ENCODE measurements at places on chromosomes 7 and 10.

DNA sequence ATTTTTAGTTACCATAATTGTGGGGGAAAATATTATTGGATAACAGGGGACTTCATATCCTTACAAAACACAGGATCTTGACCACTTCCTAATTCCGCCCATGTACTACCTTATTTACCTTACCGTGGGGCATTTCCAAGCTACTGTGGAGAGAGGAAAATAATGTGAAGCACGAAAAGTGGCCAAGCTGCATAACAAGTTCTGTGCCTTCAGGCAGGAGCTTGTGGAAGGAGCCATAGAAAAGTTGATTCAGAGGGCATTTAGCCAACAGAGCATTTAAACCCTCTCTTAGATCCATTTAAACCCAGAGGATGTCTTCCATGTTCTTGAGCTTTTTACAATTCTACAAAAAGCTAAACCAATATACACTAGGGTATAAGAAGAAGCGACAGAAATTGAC lies 41.6 kb downstream of the DNAJB9 start:
- no peak for DNase-seq

GRCh38 chr10:11424456-11425295 lies 186.8 kb downstream of the USP6NL start:
- no peak for DNase-seq

DNA sequence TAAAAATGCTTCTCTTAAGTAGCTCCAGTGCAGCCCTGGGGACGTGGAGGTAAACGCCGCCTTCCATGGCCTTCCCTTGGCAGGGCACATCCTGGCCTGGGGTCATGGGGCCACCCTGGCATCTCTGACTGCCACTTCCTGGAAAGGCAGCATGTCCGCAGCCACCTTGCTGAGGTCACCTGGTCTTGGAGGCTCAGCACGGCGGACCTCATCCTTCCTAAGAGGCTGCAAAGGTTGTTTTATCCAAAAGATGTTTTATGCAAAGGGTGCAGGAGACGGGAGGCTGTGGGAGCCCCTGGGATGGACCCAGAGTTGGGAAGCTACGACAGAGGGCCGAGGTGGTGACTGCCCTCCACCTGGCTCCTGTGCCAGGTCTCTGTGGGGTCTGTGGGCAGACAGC lies 106.0 kb downstream of the TCERG1L start:
- peak; percentile 9 for DNase-seq

DNA sequence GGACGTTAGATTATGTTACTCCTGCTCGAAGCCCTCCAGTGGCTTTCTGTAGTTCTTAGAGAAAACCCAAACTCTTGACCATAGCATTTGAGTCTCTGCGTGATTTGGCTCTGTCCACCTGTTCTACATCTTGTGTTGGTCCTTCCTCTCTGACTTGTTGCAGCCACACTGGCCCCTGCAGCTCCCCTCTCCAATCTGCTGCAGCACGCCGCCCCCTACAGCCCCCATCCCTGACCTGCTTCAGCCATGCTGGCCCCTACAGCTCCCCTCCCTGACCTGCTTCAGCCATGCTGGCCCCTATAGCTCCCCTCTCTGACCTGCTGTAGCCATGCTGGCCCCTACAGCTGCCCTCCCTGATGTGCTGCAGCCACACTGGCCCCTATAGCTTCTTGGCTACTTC lies 29.2 kb downstream of the TRRAP start:
- no peak for DNase-seq

DNA sequence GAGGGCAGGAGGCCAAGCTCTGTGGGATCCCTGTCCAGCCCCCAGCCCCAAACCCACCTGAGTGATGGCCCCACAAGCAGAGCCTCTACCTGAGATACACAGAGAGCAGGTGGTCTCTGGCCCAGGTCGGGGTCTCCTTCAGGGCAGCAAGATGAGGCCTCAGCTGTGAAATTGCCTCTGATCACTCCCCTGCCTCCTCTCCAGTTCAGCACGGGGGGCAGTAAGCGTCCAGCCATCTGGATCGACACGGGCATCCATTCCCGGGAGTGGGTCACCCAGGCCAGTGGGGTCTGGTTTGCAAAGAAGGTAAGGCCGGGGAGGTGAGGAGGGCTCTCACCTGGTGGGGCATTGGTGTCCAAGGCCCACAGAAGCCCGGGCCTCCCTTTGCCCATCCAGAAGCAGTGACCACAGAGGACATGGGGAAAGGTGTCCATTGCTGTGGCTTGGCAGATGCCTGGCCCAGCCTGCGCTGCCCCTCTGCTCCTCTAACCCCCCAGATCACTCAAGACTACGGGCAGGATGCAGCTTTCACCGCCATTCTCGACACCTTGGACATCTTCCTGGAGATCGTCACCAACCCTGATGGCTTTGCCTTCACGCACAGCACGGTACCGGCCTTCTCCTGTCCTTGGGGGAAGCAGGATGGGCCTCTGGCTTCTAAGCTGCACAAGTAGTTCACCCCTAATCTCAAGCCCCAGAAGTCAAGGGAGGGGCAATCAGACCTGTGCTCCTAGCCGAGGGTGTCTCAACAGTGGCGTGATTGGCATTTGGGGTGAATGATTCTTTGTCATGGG lies 3.1 kb downstream of the CPA1 start:
- no peak for DNase-seq

GRCh38 chr10:15096661-15097010 lies 519 bp upstream of the RPP38 start:
- DNase-seq = no peak

GRCh38 chr10:123427165-123427786 lies 238.9 kb upstream of the GPR26 start:
- DNase-seq = no peak

DNA sequence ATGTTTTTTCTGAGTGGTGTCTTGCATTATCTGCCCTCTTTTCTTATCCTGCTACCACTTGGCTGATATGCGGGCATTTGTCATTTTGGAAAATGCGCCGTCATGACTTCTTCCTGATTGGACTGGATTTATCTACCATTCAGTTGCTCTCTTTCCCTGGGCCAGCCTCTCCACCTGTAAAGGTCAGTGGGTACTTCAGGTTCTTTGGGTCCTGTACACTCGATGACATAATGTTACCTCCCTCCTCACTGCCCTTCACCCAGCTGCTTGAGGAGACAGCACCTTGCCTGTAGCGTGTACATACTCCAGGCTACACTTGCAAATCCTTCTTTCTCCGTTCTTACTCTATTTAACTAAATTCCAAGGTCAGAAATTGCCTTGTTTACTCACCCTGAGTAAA lies 83.7 kb downstream of the RBM33 start:
- no peak for DNase-seq

- peak; percentile 63 for DNase-seq
These were observed 488 bp downstream of the EIF4H start for GRCh38 chr7:74174606-74175082.

DNA sequence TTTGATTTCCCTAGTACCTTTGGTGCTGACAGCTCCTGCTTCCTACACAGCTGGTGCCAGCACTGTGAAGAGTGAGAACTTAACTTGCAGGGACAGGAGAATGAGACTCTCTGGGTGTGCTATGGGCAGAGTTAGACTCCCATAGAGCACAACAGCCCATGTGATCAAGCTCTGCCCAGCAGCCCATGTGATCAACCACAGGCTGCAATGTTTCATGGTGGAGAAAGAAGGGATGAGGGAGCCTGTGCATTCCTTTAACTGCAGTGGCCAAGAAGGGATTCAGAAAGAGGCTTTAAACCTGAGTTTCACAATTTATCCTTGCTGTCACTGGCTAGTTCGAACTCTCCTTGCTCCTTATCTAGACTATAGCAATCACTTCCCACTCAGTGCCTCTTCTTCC lies 10.0 kb upstream of the MEST start:
- DNase-seq = no peak

GRCh38 chr10:48511066-48511874 lies 93.6 kb downstream of the ARHGAP22 start:
- DNase-seq = no peak

GRCh38 chr7:105388356-105389087 lies at the start of gene SRPK2:
Gene SRPK2 (minus strand): TSS chr7:105388921.
- peak; percentile 85 for DNase-seq

DNA sequence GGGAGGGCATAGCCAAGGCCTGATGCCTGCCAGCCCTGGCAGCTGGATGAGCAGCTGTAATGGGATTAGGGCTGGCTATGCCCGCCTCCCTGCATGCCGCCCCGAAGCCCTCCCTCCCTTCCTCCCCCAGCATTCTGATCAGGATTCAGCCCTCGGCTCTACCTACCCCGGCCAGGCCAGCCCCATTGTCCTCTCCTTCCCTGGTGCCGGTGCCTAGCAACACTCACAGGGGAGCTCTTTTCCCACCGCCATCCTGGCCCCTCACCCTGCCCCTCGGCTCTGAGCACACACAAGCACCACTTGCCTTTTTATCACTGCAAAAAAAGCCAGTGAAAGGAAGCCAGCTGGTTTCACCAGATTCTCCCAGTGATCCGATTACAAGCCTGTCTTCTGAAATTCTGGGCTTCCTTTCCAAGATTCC lies 9.0 kb upstream of the ADCYAP1R1 start:
- DNase-seq = no peak

- no peak for DNase-seq
These were observed 21.6 kb upstream of the GIMAP8 start for GRCh38 chr7:150428671-150429451.

DNA sequence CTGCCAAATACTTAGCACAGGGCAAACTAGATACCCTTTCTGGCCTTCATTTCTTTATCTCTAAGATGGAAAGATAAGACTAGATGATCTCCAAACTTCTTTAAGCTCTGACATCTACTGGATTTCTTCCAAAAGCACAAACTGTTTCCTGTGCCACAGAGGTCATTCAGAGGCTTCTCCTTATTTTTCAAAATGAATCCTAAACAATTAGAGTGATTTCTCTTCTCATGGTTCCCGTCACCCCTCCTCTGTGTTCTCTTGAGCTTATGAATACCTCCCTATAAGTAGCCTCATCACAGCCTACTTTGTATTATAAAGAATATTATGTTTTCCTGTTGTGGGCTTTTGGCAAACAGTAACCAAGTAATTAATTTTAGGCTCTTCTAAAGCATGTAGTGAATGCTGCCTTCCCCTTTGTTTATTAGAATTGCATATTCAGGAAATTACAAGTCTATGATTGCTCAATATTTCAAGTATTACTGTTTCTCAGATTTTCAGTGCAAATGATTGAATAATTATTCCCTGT lies 179.5 kb downstream of the REEP3 start:
- no peak for DNase-seq

DNA sequence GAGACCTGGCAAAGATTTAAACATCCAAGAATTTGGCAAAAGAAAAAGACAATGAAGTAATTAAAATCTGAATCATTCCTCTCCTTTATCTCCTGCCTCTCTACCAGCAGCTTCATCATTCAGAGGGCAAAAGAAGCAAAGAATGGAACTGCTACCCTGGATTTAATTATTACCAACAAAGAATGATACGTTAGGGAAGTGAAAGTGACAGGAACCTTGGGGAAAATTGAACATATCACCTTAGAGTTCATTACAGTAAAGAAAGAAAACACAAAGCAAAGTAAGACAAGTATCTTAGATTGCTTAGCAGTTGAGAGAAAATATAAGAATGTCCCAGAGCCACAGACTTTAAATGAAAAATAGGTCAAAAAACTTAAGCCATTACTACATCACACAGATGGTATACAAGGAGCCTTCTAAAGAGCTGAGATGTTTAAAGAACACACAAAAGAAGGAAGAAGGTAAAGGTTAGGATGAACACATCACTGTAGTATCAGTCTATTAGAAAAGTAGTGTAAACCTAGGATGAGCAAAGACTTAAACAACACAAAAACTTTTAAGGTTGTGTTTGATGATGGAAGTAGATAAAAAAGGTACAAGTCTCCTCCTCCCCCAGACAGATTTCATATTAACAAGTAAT lies 17.5 kb downstream of the CTNNA3 start:
- no peak for DNase-seq

DNA sequence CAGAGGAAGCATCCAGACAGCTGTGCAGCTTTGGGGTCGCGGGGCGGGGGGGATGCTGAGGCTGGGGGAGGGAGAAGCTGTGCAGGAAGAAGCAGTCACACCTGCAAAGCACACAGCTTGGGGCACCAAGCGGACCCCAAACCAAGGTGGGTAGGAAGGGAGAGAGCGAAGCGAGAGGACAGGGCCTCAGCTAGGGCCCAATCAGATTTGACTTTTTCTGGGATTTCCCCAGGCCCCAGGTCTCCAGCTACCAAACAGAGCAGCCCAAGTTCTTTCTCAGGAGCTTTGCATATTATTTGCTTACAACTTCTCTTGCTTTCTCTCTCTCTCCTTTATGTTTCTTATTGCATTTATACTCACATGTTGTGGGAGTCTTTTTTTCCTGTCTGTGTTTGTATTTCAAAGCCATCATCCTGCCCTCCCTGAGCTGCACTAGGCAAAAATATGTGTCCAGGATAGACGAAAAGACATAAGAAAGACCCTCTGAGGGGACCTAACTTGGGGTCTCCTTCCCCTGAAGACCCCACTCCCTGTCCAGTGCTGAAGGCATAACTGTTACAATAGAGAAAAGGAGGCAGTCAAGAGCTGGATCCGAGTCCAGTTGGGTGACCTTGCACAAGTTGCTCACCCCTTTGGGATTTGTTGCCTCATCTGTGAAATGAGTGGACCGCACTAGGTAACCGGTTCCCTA lies 50.6 kb upstream of the SMNDC1 start:
- no peak for DNase-seq

DNA sequence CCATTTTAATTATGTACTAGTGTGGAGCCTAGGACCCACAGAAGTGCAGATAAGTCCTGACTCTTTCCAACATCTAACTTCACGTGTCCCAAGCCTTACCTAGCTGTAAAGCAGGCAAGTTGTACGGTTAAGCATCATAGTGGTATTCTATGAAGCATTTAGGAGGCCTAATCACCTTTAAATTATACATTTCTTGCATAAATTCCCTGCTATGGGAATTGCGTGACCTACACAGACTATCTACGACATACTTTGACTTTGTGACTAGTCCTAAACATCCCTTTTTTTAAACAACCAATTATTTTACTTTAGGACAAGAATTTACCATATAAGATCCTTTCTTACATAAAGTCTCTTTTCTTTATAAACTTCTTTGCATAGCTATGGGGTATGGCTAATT lies 37.7 kb upstream of the LRGUK start:
- no peak for DNase-seq

DNA sequence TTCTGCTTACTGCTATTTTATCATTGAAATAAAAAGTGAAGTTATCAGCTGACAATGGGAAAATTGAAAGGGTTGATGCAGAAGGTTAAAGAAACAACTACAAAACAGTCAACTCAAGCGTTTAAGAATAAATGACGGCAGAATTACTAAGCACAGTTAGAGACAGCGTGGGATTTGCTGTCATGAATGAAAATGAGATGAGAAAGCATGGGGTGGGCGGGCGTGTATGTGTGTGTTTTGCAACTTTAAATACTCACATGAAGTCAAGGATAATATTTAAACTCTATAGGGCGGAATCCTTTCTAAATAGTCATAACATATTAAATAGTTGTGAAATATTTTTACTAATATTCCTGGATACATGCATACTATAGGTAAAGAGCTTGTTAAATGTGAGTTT lies 450.8 kb downstream of the ETV1 start:
- no peak for DNase-seq

DNA sequence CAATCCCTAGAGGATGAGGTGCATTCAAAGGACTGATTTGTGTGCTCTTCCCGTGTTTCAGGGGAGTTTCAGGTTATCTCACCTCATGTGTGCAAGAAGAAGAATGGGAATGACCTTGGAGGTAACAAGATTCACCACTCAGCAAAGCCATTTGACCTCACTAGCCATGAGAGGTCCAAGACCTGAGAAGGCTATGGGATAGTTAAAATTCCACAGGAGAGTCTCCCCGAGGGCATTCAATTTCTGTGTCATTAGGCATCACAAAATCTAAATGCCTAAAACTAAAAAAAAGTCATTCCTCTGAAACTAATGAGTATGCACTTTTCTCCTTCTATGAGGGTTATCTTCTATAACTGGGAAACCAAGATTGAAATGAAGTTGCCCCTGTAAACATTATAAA lies 433.4 kb downstream of the KCNMA1 start:
- no peak for DNase-seq
